Natural killer cell treated with Interleukin-12 subunit alpha and Interleukin-12 subunit beta and Interleukin-15 and Interleukin-18, amount 100 ng/mL, for 72 hours (primary cell): ENCODE measurements at places on chromosomes 5 and 9. TPM values are rescaled to one million over a fixed set of nuclear protein-coding genes. Genes with fewer than 3 reads are reported as not detected.

Gene ADAMTS13
- 0.67 TPM for total RNA-seq

- DNase-seq, result peak; percentile 95
Measured at GRCh38 chr5:150449517-150450339, at the start of gene RPS14. TSS of gene RPS14 (minus strand) at chr5:150449739. CDS start at chr5:150447733, 2,006 bp downstream.

DNA sequence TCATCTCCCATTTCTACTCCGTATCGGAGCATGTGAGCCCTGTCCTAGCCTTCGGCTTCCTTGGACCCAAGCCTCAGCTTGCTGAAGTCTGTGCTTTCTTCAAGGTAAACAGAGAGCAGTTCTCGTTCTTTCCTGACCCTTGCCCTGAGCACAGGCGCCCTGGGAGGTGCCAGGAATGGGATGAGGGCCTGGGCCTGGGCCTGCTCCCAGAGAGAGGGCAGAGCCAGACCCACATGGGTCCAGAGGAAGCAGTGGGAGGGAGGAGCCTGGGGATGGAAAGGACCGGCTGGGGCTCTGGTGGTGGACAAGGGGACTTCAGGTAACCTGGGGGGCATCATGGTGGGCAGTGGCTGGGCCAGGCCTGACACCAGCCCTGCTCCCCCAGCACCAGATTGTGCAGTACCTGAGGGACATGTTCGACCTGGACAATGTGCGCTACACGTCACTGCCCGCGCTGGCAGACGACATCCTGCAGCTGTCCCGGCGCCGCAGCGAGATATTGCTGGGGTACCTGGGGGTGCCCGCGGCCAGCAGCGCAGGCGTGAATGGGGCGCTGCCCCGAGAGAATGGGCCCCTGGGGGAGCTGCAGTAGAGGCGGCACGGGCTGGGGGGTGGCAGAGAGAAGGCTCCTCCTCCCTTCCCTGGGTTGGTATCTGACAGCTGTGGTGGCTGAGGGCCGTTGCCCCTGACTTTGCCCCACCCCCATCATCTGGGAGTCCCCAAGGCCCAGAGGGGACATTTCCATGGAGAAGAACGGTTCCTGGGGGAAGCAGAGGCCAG is 10.9 kb upstream of the DOLPP1 start:
- DNase-seq, result no peak

DNA sequence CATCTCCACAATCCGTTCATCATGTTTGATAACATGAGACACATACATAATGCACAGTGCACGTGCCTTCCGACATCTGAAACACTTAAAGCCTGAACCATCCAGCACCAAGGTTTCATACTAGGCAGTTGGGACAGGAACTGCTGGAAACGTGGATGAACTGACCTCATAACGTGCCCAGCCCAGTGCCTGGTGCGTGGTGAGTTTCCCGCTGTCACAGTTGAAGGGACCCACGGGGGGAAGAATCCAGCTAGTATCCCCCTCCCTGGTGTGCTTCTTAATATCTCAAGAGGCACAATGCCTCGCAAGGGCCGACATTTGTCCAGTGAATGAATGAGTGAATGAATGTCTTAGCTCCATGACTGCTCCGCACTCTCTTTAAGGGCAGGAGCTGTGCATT is 23.2 kb downstream of the BARX1 start:
- DNase-seq, result no peak

DNA sequence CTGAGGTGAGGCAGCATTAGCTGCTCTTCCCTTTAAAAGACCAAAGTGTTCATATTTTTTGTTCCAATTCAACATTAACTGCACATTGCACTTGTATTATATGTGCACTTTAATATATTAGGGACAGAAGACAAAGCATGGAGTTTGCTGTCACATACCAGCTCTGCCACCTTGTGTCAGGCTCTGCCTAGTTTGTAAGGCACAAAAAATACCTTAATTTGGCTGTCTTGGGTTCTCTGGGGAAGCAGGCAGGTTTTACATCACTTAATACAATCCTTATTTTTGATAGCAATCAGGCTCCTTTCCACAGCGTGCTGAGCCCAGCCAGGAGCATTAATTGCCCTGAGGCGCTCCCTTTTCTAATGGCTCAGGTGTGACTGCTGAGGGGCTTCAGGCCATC is 131.8 kb downstream of the SCAMP1 start:
- no peak for DNase-seq

- DNase-seq, result no peak
Measured at GRCh38 chr5:36450229-36451014, 148.7 kb upstream of the RANBP3L start.
